Astrocyte (in vitro differentiated cells and primary cell): ENCODE measurements at places on chromosomes 3 and 15.
A peak's percentile ranks its signal among the peaks of the same experiment; 100 is the strongest.

DNA sequence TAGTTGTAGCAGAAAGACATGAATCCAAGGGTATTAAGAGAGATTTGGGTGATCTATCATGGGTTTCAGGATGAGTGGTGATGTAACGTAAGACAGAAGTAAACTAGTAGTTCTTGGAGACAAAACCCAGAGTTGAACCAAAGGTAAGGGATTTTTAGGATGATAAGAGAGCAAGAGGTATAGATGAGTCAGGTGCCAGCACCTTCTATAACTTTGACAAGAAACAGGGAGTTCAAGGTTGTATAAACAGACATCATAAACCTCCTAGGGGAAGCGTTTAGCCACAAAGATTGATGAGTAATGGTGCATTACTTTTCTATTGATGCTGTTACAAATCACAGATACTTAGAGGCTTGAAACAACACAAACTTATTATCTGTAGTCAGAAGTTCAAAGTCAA is 447.3 kb upstream of the ARHGEF26 start:
- no peak for DNase-seq

DNA sequence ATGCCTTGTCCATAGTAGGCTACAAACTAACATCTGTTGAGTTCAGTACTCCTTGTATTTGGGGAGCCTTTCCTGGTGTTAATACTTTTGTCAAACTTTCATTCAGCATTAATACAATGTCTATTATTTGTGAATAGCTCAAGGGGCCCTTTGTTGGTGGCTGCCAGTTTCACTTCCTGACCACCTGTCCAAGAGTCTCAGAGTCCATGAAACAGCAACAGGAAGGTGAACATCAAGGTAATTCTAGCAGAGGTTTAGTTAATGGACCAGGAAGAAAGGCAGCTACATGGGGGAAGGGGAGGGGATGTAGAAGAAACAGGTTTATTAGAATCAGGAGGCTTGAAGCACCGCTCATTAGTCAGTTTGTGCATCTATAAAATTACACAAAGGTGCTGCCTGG is 386.9 kb downstream of the PDCD6IP start:
- DNase-seq: no peak

GRCh38 chr3:4552811-4553210 is 59.7 kb downstream of the ITPR1 start:
- no peak for DNase-seq

DNA sequence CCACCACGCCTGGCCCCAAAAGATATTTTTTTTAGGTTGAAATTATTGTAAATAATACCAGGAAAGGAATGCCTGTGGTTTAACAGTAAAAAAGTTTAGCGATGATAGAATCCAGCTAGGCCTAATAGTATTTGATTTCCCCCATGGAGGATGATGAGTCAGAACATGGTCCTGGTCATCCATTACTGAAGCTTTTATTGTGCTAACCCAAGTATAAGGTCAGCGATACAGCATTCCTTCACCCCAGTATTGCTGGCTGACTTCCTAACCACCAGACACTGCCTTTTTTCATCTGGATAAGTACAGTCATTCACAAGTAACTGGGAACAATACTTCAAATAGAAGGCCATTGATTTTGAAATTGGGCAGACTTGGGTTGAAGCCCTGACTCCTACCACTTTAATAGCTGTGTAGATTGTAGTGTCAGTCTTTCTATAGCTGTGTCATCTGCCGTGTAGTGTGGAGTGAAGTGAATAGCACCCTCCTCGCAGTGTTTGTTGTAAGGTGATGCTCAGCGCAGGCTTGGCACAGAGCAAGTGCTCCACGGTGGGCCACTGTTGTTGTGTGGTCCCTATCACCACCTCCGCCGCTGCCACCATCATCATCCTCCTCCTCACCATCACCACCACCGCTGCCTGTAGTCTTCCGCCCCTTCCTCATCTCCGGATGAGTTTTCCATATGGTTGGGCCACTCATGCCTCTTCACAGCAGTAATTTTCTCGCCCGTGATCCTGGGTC is 436.0 kb upstream of the TPM1 start:
- DNase-seq: peak; percentile 100

DNA sequence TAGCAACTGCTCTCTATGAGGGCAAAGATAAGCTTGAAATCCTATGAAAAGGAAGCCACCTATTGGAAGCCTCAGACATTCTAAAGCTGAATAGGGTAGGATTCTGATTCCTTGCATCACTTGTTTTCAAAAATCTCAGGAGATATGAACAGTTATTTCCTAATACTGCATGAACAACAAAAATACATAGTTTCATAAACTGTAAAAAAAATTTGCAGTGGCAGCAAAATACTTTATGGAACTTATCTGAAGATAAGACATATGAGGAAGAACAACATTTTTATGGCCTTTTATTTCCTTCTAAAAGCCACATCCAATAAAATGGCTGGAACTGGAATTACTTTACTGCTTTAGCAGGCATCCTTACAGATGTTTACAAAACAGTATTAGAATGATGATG is 29.9 kb downstream of the AP3S2 start:
- no peak for DNase-seq

- DNase-seq: no peak
These were observed 368.7 kb upstream of the ARHGEF26 start for GRCh38 chr3:153752405-153753027.

GRCh38 chr3:186670155-186670554 is 4.3 kb downstream of the HRG start:
- DNase-seq: no peak

DNA sequence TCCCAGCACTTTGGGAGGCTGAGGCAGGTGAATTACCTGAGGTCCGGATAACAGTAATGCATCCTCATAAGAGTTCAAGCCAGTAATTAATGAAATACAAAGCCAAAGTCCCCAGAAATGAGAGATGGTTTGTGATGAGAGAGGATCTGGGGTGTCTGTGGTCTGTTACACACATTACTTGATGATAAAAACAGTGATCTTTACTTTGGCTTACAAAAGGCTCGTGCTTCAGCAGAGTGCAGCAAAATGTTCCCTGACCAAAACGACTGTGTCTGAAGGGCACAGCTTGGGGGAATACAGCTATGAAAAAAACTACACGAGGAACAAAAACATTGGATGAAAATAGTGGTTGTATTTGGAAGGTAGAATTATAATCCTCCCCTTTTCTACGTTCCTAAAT is 40.9 kb downstream of the CRTC3 start:
- DNase-seq: no peak

DNA sequence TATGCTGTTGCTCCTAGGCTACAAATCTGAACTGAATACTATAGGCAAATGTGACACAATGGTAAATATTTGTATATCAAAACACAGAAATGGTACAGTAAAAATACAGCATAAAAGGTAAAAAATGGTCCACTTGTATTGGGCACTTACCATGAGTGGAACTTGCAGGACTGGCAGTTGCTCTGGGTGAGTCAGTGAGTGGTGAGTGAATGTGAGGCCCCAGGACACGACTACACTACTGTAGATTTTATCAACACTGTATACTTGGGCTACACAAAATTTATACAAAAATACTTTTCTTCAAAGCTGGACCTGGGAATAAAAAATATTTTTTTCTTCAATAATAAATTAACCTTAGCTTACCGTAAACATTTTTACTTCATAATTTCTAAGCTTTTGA is 41.6 kb upstream of the DUT start:
- no peak for DNase-seq

DNA sequence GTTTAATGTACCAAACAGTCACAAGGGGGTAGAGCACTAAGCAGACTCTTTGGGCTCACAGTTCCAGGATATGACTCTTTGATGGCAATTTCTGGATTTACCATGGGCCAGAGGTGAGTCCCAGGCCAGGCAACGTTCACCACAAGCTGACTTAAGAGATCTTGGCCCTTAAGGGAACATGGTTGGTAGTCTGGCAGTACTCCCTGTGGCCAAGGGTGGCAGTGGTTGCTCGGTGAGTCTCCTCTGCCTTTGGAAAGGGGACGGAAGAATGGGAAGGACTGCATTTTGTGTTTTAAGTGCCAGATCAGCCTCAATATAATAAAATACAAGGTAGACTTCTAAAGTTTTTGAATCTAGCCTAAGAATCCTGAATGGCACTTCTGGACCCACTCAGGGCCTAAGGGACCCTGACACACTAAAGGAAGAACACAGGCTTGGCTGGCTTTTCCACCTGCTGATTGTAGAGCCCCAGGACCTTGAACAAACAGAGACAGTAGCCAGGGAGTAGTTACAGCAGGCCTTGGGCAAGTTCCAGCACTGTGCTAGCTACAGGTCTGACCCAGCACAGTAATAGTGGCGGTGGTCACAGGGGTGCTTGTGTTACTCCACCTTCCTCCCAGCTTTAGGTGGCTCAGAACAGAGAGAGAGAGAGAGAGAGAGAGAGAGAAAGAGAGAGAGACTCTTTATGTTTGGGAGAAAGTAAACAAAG is 730.7 kb upstream of the ALCAM start:
- no peak for DNase-seq
